T1000 (cell line): ENCODE measurements at places on chromosomes 12 and 14.
A peak's percentile ranks its signal among the peaks of the same experiment; 100 is the strongest.

- DNase-seq: no peak
Observed at GRCh38 chr12:51620448-51620847, 29.4 kb downstream of the SCN8A start.

- DNase-seq: peak; percentile 9
Observed at GRCh38 chr12:110266381-110266960, 14.6 kb upstream of the ATP2A2 start.

GRCh38 chr12:105225505-105226015 is 10.4 kb downstream of the APPL2 start:
- no peak for DNase-seq

- peak; percentile 14 for DNase-seq
Observed at GRCh38 chr12:13165617-13166041, 30.9 kb upstream of the EMP1 start.

DNA sequence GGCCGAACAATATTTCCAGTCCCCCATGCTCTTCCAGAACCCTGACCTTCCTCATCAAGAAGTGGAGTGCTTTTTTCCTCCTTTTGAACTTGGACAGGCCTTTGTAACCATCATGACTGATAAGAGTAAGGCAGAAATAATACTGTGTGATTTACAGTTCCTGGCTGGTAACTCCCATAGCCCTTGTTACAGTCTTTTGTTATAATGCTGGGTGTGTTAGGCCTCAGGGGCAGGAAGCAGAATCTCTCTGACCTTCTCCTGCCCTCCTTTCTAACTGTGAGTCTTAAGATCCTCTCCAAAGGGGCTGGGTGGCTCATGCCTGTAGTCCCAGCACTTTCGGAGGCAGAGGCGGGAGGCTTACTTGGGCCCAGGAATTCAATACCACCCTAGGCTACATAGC is 59.5 kb downstream of the BCAT1 start:
- no peak for DNase-seq

DNA sequence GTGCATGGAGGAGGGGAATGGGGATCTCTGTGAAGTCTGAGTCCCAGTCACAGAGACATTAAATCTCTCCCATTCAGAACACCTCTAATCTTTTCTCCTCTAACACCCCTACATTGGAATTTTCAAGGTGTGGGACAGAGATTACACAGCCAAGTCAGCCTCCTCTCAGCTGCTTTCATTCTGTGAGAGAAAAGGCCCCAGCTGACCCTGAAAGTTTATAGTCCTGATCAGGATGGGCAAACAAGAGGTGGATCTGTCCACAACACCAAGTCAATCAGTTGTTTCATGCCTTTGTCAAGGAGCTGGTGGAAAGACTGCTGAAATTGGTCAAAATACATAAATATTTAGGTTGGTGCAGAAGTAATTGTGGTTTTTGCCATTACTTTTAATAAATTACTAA is 218.9 kb downstream of the SEC23A start:
- DNase-seq: no peak

DNA sequence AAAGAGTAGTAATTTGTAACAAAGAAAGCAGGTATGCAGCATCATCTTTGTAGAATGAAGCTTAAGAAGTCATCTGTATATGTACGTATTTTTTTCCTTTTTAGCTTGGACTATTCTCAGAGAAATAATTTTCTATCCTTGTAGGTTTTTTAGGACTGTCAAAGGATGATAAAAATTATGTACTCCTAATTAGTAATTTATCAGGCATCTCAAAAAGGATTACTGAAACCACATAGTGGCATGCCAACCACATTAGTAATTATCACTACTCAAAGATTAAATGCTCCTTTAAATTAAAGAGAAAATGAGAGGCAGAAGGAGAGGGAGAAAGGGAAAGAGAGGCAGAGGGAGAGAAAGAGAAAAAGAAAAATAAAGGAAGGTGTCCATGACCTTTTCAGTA is 17.3 kb downstream of the TTC8 start:
- DNase-seq: no peak

GRCh38 chr12:21769307-21769706 is 5.2 kb downstream of the KCNJ8 start:
- DNase-seq: no peak

- DNase-seq: no peak
Observed at GRCh38 chr12:87596134-87596533, 433.1 kb downstream of the C12orf50 start.

DNA sequence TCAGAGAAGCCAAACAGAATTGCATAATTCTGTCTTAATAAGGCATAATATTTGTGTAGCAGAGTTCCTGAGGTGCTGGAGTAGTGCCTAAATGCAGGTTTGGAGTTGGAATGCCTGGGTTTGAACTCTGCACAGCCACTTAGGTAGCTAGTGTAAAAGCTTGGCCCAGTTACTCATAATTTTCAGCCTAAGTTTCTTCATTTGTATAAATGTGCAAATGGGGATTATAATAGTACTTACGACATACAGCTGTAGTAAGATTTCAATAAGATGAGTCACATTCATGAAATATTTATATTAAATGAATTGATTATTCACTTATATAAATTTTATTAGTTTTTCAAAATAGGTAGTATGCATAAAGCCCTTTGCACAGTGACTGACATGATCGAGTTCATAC is 175.8 kb downstream of the DERA start:
- no peak for DNase-seq

- DNase-seq: no peak
Observed at GRCh38 chr14:98925354-98926040, 346.5 kb downstream of the BCL11B start.

DNA sequence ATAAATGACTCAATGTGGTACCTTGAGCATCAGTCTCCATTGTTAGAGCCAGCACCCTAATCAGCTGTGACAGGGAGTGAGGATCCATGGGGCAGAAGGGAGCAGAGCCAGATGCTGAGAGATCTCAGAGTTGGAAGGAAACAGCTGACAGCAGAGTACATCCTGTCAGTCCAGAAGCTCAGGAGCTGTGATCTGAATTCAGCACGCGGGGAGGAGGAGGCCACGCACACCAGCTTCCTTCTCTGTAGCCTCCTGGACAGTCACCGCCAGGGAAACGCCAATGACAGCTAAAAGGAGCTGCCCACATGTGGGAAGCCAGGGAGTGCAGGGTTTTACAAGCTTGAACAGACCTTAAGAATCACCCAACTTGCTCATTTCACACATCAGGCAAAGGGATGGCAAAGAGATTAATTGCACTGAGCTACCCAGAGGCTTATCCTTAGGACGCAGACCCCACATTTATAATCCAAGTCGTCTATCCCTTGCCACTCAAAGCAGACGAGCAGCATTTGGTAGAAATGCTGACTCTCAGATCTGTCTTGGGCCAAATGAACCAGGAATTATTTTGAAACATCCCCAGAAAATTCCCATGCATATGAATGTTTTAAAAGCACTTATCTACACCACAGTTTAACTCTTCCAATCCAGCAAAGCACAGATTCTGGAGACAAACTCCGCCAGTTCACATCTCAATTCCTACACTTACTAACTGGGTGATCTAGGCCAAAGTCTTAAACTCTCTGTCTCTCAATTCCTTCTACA is 322.6 kb upstream of the TMTC1 start:
- DNase-seq: no peak

- no peak for DNase-seq
Observed at GRCh38 chr14:51550636-51551035, 101.1 kb upstream of the FRMD6 start.

- DNase-seq: no peak
Observed at GRCh38 chr12:29743077-29743476, 40.7 kb downstream of the TMTC1 start.

DNA sequence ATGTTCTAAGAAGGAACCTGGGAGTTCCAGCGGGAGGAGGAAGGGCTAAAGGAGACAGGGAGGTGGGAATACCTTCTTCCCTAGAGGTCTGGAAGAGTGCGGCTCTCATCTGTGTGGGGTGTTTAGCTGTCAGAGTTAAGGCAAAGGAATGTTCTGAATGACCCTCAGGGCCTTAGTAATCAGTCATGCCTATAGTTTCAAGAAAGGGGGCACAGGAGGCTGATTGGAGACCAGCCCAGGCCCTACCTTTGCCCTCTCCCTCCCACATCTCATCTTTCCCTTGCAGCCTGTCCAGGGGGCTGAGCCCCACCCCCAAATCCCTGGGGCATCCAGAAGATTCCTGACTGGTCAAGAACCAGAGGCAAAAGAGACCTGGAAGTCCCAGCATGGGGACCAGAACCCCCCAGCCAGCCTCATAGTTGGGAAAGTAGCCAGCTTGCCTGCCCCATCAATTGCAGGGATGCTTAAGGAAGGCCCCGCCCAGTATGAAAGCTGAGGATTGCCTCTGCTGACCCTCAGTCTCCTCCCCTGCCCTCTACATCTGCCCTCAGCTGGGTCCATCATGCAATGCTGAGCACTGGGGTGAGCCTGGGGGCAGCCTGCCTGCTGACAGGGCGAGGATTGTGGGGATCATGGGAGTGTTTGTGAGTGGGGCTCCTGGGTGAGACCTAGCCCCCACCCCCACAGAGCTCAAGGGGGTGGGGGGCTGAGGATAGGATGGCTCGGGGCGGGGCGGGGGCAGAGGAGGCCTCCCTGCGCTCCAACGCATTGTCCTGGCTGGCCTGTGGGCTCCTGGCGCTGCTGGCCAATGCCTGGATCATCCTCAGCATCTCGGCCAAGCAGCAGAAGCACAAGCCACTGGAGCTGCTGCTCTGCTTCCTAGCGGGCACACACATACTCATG is 1.8 kb downstream of the GPR162 start:
- no peak for DNase-seq

DNA sequence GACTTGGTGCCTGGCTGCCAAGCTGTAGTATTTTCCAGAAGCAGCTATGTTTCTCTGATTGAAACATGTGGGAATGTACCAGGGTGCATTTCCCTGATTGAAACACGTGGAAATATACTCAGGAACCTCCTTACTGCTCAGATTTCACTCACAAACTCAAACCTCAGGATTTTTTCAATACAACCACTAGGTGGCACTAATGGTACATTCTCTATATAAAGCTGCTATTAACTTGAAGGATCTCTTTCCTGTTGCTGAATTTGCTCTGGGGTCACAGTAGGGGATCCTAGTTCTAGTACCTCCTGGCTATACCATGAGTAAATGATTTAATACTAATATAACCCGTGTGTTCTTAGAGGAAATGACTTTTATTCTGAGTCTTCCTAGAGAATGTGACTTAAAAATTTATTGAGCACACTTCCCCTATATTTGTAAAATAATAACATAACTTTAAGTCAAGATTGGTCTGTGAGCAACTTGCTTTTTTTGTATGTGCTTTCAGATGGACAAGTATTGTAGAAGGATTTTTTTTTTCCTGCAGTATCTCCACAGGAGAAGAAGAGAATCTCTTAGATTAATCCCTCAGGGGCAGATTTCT is 173.8 kb upstream of the MIS18BP1 start:
- no peak for DNase-seq

DNA sequence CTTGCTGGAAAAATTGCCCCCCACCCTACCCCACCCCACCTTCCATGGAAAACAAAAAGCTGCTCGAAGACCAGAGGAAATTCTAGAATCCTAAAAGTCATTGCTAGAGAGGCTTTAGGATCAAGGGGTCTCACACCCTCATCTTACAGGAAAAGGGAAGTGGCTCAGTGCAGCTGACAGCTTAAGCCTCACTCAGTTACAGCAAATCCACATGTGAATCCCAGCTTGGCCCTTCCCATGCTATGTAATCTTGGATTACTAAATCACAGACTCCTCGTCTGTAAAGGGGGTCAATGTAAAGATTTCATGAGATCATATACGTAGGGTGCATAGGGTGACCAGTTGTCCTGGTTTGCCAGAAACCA is 25.9 kb downstream of the CMKLR1 start:
- no peak for DNase-seq

GRCh38 chr12:70733385-70733784 is 96.2 kb upstream of the PTPRB start:
- DNase-seq: no peak

DNA sequence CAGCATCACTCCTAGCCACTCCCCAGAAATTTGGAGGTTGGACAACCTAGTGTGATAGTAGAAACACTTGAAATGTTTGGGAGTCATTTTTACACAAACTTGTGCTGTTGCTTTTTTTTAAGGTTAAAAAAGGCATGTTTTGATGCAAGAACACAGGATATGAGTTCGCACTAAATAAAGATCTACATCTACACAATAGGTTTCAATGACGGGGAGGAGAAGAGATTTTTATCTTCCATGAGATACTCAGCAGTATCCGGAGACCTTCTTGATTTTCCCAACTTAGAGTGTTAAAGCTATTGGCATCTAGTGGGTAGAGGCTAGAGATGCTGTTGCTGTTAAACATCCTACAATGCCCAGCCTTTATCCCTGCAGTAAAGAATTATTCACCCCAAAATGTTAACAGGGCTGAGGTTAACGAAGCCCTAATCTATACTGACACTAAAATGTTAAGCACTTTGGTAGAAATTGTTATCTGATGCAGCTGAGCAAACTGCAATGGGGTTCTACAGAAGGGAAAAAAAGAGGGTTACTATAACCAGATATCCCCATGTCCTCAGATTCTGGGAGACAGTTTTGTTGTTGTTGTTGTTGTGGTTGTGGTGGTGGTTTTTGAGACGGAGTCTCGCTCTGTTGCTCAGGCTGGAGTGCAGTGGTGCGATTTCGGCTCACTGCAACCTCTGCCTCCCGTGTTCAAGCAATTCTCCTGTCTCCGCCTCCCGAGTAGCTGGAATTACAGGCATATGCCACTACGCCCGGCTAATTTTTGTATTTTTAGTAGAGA is 14.0 kb upstream of the PCNX1 start:
- no peak for DNase-seq

- DNase-seq: peak; percentile 44
Observed at GRCh38 chr12:58540480-58541299, 379.6 kb downstream of the LRIG3 start.

- no peak for DNase-seq
Observed at GRCh38 chr12:110649341-110649847, 35.5 kb downstream of the TCTN1 start.

DNA sequence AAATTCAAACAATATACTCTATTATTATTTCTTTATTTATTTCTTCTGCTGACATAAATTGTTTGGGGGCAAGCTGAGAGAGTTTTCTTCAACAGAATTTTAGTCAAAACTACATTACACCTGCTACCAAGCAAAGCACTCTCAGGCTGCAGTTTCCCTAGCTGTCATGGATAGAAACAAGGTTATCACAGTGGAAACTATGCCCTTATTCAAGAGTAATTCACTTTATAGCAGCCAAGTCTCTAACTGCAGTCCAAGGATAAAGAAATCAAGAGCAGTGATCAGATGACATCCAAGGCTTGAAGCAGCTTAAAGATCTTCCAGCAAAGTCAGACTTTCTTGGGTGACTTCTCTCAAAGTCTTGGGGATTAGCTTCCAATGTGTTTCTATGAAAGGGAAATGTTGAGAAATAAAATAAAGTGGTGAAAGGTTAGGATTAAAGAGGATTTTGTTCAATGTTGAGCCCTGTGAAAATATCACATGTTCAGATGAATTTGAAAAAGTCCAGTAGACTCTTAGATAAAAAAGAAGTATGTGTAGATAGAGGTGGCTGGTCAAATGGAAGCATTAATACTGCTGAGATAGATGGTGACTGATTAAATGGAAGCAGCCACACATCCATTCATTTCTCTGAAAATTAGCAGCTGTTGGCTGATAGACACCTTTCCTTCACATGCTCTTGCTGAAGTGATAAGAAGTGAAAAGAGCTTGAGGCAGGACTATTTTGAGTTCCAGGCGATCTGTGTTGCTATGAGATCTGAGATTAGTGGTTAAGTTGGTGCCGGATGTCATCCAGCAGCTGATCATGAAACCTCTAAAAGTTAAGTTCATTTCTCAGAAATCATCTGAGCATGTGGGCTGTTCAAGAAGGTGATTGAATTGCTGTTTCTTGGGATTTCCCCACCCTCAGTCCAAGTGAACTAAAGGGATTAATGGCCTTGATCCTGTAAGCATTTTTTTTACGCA is 257.8 kb upstream of the BTG1 start:
- DNase-seq: no peak

- no peak for DNase-seq
Observed at GRCh38 chr12:131213896-131214442, 260.3 kb downstream of the ADGRD1 start.
